Transverse colon (tissue), 4 donors: ENCODE measurements at places on chromosomes 6 and 20.

GRCh38 chr6:85114581-85114935 lies 335.3 kb upstream of the NT5E start:
- no peak for DNase-seq

DNA sequence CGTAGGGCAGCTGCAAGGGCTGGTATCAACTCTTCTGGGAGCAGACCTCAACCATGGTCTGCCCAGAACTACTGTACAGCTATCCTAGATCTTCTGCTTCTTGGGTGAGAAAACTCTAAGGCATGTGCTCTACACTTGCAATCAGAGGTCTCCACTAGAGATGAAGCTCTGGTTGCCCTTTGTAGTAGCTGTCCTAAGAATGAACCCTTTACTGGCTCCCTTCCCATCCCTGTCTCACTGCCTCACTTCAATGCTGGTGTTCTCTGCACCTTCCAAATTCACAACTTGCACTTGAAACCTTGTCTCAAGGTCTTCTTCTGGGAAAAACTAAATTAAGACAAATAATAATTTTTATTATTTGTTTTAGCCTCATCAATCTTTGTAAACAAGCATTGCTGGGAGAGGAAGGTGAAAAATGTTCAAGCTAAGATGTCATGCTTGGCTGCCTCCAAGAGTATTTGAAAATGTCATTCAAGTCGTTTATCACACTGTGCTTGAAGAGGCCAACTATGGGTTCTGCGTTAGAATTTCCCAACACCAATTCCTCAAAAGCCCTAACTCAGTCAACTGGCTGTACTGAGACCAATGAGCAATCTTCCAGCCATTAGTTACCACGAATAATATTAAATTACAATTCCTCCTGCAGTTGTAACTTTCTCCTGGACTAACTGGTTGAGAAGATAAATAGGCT lies 255.7 kb upstream of the PRND start:
- DNase-seq: no peak

DNA sequence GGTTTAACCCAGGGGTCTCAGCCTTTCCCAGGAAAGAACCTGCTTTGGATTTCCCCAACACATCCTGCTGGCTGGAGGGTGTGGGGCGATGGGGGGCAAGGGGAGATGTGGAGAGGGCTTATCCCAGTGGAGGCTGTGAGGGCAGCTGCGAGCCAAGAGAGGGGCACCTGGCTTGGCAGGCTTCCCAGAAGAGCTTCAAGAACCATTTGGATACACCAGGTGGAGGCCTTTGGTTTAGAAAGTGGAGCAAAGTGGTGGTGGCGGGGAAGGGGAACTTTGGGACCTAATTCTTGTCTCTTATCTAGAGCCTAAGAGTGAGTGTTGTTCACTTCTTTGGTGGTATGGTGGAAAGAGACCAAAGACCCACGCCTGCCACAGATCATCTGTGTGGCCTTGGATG lies 12.4 kb downstream of the CD40 start:
- DNase-seq: no peak

- DNase-seq: peak; percentile 56
These were observed 1.8 kb downstream of the ADAM33 start for GRCh38 chr20:3679749-3680700.

DNA sequence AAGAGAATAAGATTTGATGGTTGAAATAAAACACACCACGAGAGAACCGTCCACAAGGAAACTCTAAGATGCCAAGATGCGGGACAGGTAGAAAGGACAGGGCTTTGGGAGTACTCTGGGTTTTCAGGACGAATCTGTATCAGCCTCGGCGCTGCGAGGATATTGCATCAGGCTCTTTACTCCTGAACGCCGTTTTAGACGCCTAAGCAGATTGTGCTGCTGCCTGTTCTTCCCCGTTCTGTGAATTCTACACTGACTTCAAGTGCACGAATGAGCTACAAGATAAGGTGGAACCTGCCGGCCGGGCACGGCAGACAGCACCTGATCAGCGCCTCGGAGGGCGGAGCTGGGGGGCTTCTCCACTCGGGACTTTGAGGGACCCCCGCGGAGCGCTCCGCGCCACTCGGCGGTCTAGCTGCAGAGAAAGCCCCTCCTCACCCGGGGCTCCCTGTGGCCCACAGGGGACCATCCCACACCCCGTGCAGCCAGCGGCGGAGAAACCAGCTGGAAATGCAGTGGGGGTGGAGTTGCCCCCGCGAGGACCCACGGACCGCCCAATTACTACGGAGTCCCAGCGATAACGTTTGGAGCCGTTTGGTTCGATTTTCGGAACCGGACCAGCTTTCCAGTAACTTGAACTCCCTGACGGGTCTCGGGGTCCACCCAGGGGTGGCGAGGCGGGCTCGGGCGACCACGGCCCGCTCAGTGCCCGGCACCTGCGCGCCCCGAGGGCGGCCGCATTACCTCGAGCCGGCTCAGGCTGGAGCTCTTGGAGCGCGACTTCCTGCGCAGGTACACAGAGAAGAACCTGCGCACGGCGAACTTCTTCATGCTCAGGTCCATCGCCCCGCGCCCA lies 646 bp downstream of the RPS6KA2 start:
- peak; percentile 22 for DNase-seq
